GM20000 (cell line): ENCODE measurements at places on chromosomes 13 and 19.
A peak's percentile ranks its signal among the peaks of the same experiment; 100 is the strongest.

DNA sequence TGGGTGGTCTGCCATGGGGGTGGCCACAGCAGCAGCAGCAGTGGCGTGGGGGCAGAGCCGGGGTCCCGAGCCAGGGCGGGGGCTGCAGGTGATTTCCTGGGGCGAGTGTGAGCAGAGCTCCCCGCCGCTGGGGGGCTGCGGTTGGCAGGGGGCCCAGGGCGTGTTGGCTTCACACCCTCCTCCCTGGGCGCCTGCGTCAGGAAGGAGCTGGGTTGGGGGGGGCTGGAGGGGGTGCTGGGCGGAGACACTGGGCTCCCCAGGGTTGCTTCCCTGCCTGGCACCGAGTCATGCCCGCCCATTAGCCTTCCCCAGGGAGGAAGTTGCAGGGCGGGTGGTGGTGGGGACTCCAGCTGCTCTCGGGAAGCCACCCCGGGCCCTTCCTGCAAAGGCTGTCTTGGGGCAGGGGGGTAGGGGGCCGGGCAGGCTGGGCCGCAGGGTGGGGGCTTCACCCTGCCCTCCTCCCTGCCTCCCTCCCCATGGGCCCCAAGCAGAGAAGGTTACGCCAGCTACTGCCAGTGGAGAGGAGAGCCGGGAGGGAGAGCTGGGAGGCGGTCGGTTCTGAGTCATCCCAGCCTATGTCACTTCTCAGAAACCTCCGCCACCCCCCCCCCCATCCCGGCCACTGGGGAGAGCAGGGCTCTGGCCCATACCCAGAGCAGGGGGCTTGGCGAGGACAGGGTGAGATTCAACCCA lies 4.6 kb downstream of the MIDN start:
- peak; percentile 75 for DNase-seq

- no peak for DNase-seq
Measured at GRCh38 chr13:52810011-52810410, 38.4 kb downstream of the PCDH8 start.

DNA sequence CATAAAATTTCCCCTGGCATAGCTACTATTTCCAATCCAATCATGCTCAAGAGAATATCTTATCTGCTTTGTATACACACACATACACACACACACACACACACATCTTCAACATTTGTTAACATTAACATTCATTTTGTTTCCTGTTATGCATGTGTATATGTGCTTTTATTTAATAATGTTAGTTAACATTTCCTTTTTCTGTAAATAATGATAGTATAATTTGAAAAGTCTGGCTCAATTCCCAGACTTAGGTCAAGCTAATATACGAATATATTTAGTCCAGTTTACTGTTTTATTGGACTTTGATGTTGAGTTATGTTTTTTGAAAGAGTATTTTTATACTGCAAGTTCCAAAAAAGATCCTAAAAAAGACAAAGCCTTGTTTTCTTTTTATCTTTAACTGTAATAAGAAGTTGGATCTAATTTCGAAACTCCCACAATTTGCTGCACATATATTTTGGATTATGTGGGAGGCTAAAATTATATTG lies 1072.4 kb downstream of the EFNB2 start:
- no peak for DNase-seq

- DNase-seq: no peak
Measured at GRCh38 chr19:55581823-55582223, 1.2 kb upstream of the ZNF579 start.

DNA sequence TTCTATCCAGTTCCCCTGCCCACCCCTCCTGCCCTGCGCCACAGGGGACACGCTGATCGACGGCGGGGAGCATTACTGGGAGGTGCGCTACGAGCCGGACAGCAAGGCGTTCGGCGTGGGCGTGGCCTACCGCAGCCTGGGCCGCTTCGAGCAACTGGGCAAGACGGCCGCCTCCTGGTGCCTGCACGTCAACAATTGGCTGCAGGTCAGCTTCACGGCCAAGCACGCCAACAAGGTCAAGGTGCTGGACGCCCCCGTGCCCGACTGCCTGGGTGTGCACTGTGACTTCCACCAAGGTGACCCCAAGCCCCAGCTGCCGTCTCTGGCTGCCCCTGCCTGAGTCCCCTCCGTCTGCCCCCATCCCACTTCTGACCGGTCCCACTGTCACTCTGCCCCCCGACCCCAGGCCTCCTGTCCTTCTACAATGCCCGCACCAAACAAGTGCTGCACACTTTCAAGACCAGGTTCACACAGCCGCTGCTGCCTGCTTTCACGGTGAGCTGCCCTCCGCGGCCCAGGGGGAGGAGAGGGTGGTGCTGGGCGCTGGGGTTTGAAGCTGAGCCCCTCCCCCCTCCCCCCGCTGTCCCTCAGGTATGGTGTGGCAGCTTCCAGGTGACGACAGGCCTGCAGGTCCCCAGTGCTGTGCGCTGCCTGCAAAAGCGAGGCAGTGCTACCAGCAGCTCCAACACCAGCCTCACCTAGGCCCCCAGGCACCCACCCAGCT lies 15.5 kb downstream of the STAP2 start:
- DNase-seq: no peak

DNA sequence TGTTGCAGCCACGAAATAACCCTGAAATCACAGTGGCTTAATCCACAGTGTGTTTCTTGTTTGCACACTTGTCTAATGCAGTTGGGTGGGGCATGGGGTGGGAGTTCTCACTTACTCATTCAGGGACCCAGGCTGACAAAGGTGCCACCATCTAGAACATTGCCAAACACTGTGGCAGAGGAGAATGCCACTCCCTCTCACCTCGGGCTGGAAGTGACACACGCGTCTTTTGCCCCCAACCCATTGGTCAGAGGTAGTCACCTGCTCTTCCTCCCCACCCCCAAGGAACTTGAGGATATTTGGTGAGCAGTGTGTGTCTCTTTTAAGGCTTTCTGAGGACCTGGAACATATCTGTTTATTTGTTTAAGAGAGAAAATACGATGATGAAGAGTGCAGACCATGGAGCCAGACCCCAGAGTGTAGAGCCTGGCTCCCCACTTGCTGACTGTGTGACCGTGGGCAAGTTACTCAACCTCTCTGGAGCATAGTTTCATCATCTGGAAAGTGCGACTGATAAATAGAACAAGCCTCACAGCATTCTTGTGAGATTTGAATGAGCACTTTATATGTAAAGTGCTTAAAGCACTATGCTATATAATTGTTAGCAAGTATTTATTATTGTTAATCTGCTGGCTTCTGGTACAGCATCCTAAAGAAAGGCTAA lies 17.4 kb downstream of the GPR183 start:
- DNase-seq: no peak

DNA sequence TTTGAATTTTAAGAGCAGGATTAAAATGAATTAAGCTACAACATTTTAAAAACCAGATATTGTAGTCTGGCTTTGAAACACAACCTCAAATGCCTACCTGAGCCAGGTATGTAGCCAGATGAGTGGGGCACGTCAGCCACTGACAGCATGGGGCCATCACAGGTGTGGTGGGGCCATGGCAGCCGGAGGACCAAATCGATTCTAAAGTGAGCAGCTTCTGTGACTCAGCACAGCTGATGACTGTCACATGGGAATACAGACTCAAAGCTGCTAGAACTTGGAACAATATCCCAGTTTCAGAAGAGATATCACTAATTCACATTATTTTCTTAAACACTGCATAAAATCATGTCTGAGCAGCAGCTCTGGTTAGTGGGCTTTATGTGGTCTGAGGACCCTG lies 52.8 kb downstream of the SERP2 start:
- no peak for DNase-seq

DNA sequence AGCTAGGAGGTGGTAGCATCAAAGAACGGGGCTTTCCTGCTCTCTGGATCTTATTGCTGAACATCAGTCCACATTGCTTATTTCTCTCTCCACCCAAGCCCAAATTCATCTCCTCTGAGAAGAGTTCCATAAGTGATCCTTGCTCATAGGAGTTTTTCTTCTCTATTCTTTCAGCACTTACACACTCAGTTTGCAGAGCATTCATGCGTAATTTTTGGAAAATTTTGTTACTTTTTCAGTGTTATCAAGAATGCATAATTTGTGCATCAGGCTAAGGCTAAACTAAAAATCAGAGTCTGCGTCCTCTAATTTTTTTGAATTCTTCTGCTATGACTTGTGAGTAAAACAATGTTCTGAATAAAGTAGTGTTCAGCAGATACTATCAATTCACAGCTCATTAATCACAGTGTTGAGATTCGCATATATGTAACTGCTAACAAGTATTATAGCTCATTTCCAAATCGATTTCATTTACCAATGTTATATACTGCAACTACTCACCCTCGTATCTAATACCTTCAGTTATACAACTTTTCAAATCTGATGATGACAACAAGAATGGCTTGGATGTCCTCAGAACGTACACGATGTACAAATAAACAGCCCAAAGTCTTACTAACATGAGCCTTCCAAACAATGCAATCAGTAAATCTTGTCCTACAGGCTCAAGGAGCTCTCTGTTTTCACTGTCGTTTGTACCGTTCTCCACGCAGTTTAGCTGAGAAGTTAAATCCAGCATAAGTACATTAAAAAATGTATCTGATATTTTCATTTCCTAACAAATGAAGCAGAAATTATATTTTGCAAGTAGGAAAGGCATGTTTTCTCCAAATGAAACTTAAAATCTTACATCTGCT lies 36.4 kb upstream of the STARD13 start:
- no peak for DNase-seq

DNA sequence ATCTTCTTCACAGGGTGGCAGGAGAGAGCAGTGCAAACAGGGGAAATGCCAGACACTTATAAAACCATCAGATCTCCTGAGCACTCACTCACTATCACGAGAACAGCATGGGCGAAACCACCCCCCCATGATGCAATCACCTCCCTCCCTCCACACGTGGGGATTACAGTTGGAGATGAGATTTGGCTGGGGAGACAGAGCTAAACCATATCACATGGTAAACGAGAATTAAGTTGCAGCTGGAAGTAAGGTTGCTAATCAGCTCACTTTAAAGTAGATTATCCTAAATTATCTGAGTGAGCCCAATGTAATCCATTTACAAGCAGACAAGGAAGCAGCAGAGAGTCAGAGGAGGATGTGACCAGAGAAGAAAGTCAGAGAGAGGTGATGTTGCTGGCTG lies 102.2 kb upstream of the IPO5 start:
- DNase-seq: no peak

DNA sequence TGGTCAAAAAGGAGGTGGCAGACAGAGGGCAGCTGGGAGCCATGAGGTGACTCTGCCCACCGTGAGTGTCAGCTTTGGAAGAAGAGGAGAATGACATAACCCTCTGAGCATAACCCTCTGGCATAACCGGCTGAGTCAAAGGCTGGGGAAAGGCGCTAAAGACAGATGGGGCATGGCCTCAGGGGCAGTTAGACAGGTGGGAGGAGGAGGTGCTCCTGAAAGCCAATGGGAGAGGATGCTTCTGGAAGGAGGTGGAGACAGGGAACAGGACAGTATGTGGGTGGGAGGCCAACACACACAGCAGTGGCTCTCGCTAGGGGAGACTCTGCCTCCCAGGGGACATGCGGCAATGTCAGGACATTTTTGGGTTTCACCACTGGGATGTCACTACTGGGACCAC lies 17.1 kb downstream of the ELAVL1 start:
- DNase-seq: no peak

GRCh38 chr19:13958043-13958442 lies 5.7 kb downstream of the DCAF15 start:
- no peak for DNase-seq

DNA sequence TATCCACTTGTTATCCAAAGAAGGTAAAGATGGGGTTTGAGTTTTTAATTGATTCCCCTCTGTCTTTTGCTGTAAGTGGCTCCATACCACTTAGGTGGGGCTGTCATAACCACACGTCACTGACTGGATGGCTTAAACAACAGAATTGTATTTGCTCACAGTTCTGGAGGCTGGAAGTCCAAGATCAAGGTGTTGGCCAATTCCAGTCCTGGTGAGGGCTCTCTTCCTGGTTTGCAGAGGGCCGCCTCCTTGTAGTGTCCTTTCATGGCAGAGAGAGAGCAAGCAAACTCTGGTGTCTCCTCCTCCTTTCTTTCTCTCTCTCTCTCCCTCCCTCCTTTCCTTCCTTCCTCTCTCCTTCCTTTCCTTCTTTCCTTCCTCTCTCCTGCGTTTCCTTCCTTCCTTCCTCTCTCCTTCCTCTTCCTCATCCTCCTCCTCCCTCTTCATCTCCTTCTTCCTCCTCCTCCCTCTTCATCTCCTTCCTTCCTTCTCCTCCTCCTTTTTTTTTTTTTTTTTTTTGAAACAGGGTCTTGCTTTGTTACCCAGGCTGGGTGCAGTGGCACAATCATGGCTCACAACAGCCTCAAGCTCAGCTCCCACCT lies 140.6 kb upstream of the RNF113B start:
- no peak for DNase-seq

DNA sequence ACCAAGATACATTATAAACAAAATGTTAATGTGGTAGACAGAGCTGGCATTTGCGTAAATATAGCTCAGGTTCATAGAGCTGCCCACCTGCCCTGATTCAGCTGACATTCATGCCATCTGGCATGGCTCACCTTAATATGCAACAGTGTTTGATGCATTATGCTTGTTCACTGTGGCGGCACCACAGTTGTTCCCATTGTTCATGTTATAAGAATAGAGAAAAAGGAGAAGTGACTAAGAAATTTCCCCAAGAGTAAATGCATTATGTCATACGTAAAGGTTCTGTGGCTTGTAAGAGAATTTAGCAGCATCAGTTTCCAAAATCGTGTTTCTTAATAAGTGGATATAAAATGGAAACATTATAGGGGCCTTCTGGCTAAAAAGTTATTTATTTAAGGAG lies 4.5 kb downstream of the CCNA1 start:
- DNase-seq: no peak

GRCh38 chr13:34031610-34032009 lies 213.7 kb downstream of the RFC3 start:
- no peak for DNase-seq

DNA sequence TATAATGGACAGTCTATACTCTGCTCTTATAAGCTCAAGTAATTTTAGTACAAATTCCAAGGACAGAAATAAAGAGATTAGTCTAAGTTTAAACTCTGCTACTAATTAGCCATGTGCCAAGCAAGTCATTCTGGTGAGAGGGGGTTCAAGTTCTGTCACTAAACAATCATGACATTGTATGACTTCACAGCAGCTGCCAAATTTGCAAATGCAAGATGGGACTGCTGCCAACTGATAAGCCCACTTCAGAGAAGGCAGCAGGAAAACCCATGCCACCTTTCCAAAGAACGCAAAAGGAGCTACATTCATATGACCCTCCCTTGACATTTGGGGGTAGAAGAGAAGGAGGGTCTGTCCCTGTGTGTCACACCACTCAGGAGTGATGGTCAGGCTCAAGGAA lies 60.7 kb upstream of the RFXAP start:
- DNase-seq: no peak

GRCh38 chr19:31232180-31232579 lies 117.1 kb downstream of the TSHZ3 start:
- no peak for DNase-seq

- peak; percentile 23 for DNase-seq
Measured at GRCh38 chr19:45528744-45529419, 21.6 kb downstream of the VASP start.

DNA sequence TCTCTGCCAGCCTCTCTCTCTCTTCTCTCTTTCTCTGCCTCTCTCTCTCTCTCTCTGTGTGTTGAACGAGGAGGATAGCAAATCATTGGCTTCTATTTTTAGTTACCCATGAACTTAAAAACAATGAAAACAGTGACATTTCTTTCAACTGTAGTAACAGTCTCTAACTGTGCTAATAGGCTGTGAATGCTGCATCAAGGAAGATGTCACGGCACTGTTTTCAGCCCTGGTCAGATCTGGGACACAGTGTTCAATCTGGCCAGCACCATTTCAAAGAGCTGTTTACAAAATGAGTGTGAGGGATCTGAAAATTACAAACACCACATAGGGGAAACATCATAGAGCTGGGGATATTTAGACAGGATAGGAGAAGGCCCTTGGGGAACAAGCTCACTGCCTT lies 717.0 kb downstream of the FGF9 start:
- DNase-seq: no peak
